Activated CD8-positive, alpha-beta memory T cell treated with anti-CD3 and anti-CD28 coated beads, Interleukin-2, amount 10 ng/mL, durations not matched to agents 7 days and 5 days (primary cell): ENCODE measurements at places on chromosomes 4 and X.

DNA sequence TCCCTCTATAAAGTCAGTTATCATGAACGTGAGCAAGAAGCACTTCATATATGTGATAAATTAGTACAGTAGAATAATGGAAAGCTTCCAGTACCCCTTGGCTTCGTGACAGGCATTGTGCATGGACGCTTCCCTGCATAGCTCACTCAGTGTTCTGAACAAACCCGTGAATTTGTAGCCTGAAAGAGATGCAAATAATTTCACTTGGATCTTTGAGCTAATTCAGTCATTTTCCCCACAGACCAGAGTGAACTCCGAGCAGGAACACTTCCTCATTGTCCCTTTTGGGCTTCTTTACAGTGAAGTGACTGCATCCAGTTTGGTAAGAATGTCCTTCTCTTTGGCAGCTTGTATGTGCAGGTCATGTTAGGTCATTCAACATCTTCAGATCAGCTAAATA, 50.1 kb downstream of the ADD1 start:
- DNase-seq = no peak

DNA sequence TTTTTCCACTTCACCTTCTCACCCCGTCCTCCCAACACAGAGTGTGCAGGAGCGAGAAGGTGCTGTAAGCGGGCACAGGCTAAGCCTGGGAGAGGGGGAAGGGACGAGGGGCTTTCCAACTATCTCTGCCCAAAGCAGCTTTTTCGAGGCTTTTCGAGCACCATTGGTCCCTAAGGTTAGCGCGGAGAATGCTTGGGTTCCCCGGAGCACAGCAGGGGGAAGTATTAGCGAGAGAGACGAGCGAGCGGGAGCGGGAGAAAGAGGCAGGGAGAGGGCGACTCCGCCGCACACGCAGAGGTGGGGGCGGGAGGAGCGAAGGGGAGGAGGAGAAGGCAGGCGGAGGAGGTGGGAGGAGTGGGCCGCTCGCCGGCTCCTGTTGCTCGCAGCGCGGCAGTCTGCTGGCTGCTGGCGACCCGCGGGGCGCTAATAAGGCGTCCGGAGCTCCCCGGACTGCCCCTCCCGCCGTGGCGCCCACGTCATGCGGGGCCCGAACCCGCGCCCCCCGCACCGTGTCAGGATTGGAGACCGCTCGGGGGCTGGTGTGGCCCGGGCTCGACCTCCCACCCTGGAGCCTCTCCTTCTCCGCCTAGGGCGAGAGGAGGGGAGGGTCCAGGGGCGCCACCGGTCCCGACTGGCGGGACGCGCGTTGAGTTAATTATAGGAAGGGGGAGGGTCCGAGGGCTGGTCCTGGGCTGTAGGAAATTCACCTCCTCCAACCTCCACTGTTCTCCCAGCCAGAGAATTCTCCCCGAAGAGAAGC, at the start of gene ADAMTS3:
TSS of gene ADAMTS3 (minus strand) at position 263 of the 760 bp plus-strand sequence. CDS start 459 bp downstream, outside the sequence.
- DNase-seq = no peak

GRCh38 chr4:85669204-85669603, 194.3 kb downstream of the ARHGAP24 start:
- no peak for DNase-seq

GRCh38 chr4:24675721-24676389, 91.5 kb upstream of the DHX15 start:
- DNase-seq = no peak

GRCh38 chr4:98722000-98722399, 63.6 kb upstream of the TSPAN5 start:
- DNase-seq = no peak

DNA sequence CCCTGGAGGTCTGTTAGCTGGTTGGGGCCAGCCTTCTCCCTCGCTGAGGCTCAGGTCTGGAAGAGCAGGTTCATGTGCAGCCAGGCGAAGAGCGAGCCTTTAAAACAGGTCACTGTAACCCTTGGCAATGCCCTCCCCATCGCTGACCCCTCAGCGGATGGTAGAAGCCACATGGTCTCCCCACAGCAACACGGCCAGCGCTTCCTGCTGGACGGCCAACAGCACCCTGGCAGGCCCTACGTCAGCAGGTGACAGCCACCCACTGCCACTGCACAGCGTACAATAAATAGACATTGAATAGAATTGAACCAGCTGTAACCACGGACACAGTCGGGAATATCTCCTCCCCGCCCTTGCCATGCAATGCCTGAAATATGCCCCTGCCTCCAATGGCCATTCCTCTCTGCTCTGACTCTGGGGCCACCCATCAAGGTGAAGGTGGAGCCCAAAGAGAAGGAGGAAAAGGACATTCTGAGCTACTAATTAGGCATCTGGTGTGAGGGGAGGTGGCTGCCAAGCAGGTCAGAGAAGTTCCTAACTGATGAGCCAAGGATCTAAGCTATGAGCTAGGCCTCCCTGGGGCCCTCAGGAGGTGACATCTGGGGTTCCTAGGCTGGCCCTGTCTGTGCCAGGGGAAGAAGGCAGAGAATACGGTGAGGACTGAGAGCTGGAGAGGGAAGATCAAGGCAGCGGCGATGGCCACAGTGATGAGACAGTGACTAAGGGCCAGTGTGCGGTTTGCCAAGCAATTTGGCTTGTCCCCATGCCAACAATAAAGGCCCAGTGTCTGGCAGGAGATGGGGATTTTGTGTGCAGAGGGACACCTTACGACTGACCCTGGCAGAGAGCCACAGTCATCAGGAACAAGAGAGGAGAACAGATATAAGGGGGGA, 202.3 kb downstream of the BCOR start:
- no peak for DNase-seq

DNA sequence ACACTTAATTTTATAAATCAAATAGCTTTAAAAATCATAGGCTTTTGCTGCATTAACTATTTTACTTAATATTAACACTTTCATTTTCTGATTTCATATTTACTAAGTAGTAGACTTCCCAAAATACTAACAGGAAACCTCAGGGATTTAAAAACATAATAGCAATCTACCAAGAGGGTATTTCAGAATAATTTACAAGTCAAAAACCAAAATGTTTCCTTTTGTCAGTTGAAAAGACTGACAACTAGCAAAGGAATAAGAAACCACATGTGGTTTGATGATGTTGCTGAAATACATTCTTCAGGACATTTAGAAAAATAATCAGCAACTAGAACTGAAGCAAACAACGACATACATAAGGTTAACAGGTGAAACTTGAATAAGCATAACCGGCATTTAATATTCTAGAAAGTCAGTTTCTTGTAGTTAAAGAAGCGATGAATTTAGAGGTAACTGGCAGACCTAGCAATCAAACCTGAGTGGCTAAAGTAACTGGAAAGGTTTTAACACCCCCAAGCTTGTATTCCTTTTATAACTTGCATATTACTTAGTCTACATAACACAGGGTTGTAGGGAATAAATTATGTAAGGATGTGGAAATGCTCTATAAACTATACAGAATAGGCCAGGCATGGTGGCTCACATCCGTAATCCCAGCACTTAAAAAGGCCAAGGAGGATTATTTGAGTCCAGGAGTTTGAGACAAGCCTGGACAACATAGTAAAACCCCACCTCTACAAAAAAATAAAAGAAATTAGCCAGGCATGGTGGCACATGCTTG, 40.0 kb downstream of the DHX15 start:
- no peak for DNase-seq

DNA sequence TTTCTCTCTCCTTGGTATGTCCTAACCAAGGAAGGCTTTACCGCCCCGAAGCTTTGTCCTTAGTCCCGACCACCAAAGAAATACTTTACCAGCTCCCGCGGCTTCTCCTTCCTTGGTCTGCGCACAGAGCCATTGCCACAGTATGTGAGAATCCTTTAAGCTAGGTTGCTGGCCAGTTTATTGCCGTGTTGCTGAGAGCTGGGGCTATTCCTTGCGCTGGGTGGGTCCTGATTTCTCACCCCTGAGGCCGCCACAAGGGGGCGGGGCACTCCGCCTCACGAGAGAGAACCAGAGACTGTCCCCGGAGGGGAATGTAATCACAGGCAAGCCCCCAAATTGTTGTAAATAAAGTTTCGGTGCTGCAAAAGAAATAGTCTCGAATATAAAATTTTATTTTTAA, 331.0 kb upstream of the PCDH10 start:
- no peak for DNase-seq

DNA sequence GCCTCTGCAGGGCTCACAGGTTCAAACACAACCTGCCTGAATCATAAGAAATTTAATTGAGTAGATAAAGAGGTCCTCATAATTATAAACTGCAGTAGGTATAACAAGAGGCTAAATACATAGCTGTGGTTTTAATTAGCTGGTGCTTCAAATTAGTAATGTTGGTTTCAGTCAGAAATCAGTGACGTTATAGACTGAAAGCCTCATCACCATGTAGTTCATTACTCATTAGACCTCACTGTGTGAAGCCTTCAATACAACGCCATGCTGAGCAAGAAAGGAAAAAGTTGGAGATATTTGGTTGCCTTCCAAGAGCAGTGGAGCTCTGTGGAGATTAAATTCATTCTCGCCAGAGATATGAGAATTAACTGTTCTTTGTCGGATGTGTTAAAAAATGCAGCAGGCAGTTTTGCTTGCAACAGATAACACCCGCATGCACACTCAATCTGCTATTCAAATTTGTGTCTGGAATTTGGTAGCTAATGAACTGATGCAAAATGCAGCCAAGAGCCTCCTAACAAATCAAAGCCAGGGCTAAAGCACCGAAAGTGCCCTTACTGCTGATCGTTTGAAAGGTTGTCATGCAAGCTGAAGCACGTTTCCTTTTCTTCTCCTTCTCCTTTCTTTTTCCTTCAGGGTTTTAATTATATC, 148.9 kb downstream of the AFF2 start:
- DNase-seq = no peak
